Activated naive CD4-positive, alpha-beta T cell treated with anti-CD3 and anti-CD28 coated beads for 36 hours (primary cell): ENCODE measurements at places on chromosomes 2 and 18.

GRCh38 chr2:65901756-65902155 is 469.4 kb upstream of the SPRED2 start:
- DNase-seq, result no peak

- DNase-seq, result no peak
These were observed 17.7 kb downstream of the SLC66A2 start for GRCh38 chr18:79933765-79934164.

- DNase-seq, result no peak
These were observed 85.7 kb upstream of the LAPTM4A start for GRCh38 chr2:20137131-20137571.

DNA sequence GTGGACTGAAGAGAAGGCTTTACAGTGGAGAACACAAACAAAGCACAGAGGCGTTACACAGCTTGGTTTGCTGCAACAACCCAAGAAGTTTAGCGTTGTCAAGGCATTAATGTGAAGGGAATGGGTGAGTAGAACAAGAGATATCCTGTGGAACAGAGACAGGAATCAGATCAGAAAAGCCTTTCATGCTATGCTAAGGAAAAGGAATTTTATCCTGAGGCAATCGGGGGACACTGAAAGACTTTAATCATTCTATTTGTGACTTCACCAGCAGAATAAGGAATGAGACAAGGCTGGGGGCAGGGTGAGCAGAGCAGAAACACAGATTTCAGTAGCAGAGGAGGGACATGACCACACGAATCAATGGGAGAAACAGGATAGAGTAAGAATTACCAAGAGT is 600.7 kb downstream of the IRS1 start:
- DNase-seq, result no peak

DNA sequence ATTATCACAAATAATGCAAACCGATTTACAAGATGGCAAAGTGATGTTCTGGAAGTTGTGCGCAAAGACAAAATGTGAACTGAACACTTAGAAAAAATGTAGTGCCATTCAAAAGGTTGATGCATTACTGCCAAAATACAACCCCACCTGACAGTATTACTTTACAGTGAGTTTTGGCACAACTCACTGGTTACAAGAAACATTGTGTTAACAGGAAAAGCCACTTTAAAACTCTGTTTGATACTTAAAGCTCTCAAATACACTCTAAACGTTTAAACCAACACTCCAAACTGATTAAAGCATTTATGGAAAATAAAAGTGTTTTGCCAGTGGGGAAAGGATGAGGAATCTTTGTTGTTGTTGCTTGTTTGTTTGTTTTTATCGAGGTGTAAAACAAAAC is 173.4 kb upstream of the SATB2 start:
- no peak for DNase-seq

GRCh38 chr2:70941186-70941585 is 5.5 kb downstream of the ATP6V1B1 start:
- no peak for DNase-seq

DNA sequence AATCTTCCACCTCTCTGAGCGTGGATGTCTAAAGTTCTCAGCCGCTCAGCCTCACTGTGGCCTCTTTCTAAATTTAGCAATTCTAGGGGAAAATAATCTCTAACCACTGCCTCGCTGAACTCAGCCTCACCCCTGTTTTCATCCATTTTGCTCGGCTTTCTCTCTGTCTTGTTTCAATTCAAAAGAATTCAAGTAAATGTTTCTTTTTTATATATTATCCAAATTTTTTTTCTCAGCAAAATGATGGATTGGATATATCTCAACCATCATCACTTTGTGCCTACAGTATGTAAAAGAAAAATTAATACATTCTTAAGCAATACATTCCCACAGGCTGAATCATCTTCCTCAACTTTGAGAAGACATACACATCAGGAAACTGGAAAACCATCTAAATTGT is 24.0 kb upstream of the GALNT5 start:
- DNase-seq, result no peak

GRCh38 chr2:158779621-158780020 is 15.5 kb upstream of the DAPL1 start:
- no peak for DNase-seq

- no peak for DNase-seq
These were observed 702.8 kb upstream of the LINC00305 start for GRCh38 chr18:64851726-64852125.

DNA sequence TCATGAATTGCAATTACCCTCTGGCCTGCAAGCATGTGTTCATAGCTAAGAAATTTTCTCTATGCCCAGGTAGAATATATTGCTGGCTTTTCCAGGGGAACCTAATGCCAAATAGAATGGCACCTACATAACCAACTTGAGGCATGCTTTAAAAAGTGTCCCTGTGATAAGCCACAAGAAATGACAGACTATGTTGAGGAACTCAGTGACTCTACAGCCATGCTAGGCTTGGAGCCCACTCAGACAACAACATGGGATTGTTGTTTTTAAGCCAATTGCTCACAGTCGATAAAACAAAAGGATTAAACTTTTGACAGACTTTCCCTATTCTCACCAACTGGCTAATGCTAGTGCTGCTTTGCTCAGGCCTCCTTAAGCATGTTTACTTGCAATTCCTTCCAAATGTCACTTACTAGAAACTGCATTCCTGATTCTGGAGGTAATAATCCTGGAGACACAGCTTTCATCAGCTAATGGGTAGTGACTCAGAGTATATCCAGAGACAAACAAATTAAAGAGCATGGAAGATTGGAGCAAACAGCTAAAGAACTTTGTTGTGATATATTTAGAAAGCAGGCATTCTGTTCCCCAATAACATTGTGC is 249.0 kb downstream of the SLC8A1 start:
- DNase-seq, result no peak

- no peak for DNase-seq
These were observed 219.8 kb downstream of the KLHL29 start for GRCh38 chr2:23604731-23605130.

GRCh38 chr2:127581050-127581345 is 45.5 kb downstream of the MYO7B start:
- no peak for DNase-seq

GRCh38 chr2:160221391-160222276 is 21.6 kb upstream of the ITGB6 start:
- no peak for DNase-seq

DNA sequence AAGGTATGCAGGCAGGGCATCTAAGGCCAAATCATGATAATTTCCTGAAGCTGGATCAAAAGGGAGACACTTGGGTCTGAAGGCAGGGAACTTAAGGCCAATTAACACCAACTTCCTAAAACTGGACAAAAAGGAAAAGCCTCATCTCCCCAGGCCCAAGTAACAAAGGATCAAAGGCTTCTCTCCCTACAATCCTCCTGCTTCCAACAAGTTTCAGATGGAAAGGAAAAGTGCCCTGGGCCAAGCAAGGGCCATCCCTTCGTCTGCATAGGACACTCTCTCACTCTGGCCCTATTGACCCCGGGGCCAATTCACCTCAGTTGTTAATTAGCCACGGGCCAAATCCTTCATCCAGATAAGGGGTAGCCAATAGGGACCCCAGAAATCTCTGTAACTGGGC is 1335.8 kb upstream of the CDH2 start:
- no peak for DNase-seq

- no peak for DNase-seq
These were observed 45.7 kb upstream of the STK17B start for GRCh38 chr2:196217116-196217515.

GRCh38 chr18:10035281-10035991 is 121.6 kb downstream of the VAPA start:
- no peak for DNase-seq

- no peak for DNase-seq
These were observed 285.9 kb downstream of the FBXO15 start for GRCh38 chr18:73861771-73862170.

DNA sequence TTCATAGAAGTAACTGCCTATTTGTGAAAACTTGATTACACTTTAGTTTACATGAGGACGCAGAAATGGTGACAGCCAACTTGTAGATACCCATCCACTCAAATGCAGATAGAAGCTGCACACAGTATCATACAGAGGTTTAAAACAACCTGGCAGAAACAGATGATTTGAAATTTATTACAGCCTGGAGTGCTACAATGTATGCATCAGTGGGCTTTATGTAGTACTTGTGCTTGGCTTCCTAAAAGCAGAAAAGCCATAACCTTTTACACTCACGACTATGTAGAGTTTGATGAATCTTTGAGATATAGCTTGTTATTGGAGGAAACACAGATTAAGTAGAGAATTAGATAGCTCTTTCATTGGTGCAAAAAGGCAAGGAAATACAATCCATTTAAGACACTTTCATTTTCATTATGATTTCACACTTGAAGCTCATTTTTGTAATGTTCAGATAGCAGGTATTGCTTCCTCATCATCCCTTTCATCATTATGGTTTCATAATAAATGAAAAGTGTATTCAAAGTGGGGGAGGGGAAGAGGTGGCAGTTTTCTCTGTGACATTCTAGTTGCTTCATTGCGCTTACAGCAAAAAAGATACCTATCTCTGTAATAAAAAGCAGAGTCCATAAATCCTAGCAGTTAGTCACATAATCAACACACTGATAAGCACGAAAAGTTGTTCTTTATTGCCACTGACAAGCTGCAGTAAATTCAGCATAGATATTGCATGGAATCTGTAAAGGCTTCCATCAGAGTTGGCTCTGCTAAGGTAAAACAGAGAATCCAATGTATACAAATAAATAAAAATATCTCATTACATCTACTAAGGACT is 789.8 kb upstream of the FSHR start:
- DNase-seq, result no peak

- DNase-seq, result no peak
These were observed 256.5 kb downstream of the CDH20 start for GRCh38 chr18:61589724-61590065.

DNA sequence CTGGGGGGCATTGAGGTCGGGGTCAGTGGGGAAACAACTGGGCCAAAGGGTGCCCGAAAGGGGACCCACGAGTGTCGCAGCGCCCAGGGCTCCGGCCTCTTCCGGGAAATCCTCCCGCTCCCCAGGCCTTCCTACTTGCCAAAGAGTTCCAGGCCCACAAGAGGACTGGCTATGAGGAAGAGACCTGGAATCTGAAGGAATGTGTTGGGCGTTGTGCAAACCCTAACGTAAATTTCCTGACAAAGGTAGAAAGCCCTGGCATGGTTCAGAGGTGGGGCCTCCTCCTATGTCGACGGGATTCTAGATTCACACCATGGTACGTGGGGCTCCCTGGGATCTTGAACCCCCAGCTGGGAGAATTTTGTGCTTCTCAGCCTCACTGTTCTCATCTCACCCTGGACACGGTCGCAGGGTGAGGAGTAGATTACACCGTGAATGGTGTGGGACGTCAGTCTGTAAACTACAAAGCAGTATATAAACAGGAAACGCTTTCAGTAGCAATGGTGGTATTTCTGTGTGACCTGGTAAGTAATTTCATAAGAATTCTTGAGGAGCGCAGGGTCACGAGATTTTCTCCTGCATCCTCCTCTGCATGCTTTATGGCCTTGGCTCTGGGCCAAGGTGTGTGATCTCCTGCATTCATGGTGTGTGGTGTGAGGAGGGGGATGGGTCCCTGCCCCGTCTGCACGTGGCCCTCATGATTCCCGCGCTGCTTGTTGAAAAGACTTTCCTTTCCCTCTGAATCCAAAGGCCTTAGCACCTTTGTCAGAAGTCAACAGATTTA is 868 bp downstream of the HSBP1L1 start:
- peak; percentile 50 for DNase-seq

DNA sequence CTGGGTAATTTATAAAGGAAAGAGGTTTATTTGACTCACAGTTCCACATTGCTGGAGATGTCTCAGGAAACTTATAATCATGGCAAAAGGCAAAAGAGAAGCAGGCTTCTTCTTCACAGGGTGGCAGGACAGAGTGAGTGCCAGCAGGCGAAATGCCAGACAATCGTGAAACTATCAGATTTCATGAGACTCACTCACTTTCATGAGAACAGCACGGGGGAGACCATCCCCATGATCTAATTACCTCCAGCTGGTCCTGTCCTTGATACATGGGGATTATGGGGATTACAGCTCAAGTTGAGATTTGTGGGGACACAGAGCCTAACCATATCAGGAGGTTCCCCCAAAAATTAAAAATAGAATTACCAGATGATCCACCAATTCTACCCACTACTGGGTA is 675.5 kb upstream of the SLC8A1 start:
- no peak for DNase-seq

- DNase-seq, result no peak
These were observed 29.0 kb upstream of the REL start for GRCh38 chr2:60852282-60852860.

DNA sequence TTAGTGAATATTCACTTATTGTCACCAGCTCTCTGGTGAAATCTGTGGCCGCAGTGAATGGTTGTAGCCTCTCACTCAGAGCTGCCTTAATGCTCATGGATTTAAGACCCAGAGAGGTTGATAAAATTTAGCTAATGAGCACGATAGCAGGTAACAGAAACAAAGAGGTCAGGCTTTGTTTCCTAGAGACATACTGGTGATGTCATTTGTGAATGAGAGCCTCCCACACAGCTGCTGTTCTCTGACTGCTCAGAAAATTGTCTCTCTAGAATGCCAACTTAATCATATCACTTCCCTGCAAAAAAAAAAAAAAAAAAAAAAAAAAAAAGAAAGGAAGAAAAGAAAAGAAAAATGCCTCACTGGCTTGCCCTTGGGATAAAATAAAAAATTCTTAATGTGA is 411.7 kb upstream of the MYT1L start:
- DNase-seq, result no peak
